WTC11 (cell line): ENCODE measurements at places on chromosomes 11 and 22.
A peak's percentile ranks its signal among the peaks of the same experiment; 100 is the strongest.

- DNase-seq: no peak
Observed at GRCh38 chr11:44258190-44258489, 51.8 kb downstream of the ALX4 start.

DNA sequence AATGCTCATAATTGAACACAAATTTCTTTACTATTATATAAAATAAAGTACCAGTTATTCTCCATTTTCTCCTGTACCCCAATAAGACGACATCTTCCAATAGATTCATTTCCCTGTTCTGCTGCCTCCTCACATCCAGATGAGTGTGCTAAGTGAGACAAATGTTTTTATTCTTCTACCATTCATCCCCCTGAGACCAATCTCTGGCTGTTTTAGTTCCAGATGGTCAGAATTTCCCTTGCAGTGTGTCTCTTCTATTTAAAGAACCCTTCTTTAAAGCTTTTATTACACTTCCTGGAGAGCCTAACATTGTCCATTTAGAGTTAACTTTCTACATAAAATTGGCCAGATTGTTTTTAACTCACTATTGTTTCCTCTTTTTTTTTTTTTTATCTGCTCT, 41.2 kb upstream of the GLYATL1 start:
- no peak for DNase-seq

- no peak for DNase-seq
Observed at GRCh38 chr11:4459500-4459899, 10.4 kb downstream of the OR52K2 start.

DNA sequence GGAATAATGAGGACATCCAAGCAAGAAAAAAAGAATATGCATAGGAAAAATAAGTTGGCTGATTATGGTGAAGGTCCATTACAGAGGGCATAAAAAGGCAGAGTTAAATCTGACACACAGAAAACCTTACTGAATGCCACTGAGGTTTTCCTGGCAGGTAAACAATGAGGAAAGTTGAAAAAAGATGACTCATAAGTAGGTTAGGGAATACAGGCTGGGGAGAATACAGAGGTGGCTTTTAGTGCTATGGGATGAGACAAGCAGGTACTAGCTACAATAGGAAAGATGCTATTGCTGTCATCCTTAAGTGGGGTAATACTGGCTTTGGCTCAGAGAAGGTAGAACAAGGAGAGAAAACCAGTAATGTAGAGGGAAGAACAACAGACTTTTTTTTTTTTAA, 44.7 kb downstream of the CSTF3 start:
- no peak for DNase-seq

DNA sequence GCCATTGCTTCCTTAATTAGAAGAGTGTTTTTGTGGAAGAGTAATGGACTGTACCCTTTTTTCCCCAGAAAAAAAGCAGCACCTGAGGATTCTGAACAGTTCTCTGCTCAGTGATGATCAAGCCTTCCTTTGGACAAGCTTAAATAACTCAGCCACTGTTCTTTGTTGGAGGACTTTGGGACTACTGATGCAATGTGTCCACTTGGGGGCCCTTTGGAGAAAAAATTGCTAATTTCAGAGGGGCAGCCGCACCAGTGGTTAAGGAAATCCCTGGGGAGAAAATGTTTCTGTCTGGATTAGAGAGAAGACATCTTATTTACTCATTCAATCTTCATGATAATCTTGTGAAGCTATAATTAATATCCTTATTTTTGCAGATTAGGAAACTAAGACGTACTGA, 5.3 kb upstream of the KMT2A start:
- no peak for DNase-seq

- no peak for DNase-seq
Observed at GRCh38 chr11:73291781-73292524, 16.1 kb upstream of the ARHGEF17 start.

DNA sequence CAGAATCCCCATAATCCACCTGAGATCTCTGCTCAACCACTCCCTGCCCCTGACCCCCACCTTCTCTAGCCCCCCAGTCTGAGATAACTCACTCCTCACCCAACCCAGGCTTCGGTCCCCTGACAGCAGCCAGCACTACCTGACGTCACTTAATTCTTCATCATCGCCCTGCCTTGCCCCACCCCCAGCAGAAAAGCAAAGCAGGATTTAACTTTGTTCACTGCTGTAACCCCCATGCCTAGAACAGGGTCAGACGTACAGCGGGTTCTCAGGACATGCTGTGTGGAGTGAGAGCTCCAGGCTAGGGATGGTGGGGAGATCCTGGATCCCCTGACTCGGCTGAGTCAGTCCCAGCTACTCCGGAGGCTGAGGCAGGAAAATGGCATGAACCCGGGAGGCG, 45.8 kb downstream of the ELFN2 start:
- no peak for DNase-seq

- DNase-seq: no peak
Observed at GRCh38 chr11:110337570-110338193, 41.3 kb upstream of the RDX start.

DNA sequence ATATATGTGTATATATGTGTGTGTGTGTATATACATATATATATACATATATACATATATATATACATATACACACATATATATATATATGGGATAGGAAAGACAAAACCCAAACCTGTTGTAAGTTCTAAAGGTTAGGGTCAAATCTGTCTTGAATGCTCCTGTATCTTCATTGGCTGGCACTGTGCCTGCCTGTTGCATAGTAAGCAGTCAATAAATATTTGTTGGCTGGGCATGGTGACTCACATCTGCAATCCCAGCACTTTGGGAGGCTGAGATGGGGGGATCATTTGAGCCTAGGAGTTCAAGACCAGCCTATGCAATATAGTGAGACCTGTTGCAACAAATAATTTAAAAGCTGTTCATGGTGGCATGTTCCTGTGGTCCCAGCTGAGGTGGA, 205.4 kb downstream of the DBX1 start:
- DNase-seq: no peak

- peak; percentile 56 for DNase-seq
Observed at GRCh38 chr11:79100093-79100910, 340.5 kb downstream of the TENM4 start.

GRCh38 chr11:2002042-2002776, 4.6 kb upstream of the H19 start:
- DNase-seq: no peak

GRCh38 chr22:48955351-48956311, 872.0 kb downstream of the BRD1 start:
- DNase-seq: no peak

GRCh38 chr11:63813035-63813562, at the start of gene SPINDOC:
TSS of gene SPINDOC (plus strand) at chr11:63813456. CDS start at chr11:63813687, 231 bp downstream.
- DNase-seq: peak; percentile 75

- no peak for DNase-seq
Observed at GRCh38 chr11:3143136-3143880, 21.8 kb downstream of the OSBPL5 start.

GRCh38 chr11:48162885-48163268, 53.7 kb upstream of the OR4B1 start:
- no peak for DNase-seq

DNA sequence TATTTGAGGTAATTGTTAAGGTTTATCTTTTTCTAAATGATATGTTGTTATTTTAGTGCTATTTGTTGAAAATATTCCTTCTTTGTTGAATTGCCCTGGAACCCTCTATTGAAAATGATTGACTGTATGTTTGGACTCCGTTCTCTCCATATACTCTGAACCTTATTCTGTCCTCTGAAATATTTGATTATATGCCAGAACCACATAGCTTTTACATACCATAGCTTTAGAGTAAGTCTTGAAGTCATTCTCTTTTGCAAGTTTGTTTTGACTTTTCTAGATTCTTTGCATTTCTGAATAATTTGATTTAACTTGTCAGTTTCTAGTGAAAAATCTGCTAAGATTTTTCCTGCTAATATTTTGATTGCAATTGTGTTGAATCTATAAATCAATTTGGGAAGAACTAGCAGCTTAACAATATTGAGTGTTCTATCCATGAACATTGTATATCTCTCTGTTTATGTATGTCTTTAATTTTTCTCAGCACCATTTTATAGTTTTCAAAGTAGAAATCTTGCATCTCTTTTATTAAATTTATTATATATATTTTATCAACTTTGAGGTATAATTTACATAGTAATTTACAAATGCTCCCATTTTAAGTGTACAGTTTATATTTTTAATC, 51.7 kb upstream of the PITPNB start:
- DNase-seq: no peak

GRCh38 chr11:67666676-67667489, 7.5 kb downstream of the ALDH3B2 start:
- no peak for DNase-seq

DNA sequence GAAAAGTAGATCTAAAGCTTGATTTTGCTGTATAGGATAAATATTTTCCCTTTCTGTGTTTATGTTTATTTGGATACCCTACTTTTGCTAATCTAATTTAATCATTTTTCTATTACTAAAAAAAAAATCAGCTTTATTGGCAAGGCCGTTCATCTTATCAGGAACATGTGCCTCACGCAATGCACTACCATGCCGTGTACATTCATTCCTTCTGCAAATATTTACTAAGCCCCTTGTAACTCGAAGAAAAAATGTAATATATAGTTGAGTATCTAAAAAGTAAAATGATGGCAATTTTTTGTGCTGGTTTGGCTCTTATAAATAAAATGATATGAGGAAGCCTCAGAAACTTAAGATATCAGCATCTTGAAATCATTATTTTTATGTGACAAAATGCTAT, 8.9 kb downstream of the UVRAG start:
- DNase-seq: no peak
